RPMI7951 (cell line): ENCODE measurements at places on chromosomes 3 and 15. TPM values are rescaled to one million over a fixed set of nuclear protein-coding genes. Genes with fewer than 3 reads are reported as not detected.

Gene STRIT1
- total RNA-seq = not detected in 2 replicates

Gene DAZL
- total RNA-seq = not detected in 2 replicates

Gene CACNA2D2
- under 0.01 TPM in 1 of 2 replicates, not detected in the other for total RNA-seq

Gene ZNF619
- total RNA-seq = 6.3 and 7.6 TPM in 2 replicates

Gene CCDC54
- not detected in 2 replicates for total RNA-seq

Gene DISP2
- 0.24 and 0.59 TPM in 2 replicates for total RNA-seq
